ENCODE measurements at places on chromosomes 6 and 20.

GRCh38 chr6:42727627-42728026, 5.2 kb upstream of the PRPH2 start:
- DNase-seq = no peak

GRCh38 chr6:150866147-150866990, 867 bp downstream of the MTHFD1L start:
- DNase-seq = peak; percentile 80

- no peak for DNase-seq
These were observed 26.2 kb downstream of the PDRG1 start for GRCh38 chr20:31925631-31926030.

- DNase-seq = no peak
These were observed 23.0 kb downstream of the IL17F start for GRCh38 chr6:52221302-52221701.

DNA sequence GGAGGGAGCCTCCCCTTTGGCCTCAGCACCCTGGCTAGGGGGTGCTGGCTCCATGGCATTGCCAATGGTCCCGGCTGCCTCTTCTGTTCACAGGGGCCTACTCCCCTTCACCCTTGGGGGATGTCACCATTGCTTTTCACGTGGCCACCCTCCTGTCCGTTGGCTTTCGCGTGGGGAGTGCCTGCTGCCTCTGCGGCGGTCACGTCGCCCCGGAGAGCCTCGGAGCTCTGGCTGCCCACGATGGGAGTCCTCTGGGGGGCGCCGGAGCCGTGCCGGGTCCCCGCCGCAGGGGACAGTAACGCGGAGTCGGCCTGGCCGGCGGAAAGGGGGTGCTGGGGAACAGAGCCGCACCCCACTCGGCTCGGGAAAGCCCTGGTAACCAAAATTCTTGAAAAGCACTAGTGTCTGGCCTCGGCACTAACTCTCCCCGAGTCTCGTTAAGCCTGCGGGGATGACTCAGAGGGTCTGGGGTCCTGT, 661 bp upstream of the HEBP2 start:
- peak; percentile 40 for DNase-seq

DNA sequence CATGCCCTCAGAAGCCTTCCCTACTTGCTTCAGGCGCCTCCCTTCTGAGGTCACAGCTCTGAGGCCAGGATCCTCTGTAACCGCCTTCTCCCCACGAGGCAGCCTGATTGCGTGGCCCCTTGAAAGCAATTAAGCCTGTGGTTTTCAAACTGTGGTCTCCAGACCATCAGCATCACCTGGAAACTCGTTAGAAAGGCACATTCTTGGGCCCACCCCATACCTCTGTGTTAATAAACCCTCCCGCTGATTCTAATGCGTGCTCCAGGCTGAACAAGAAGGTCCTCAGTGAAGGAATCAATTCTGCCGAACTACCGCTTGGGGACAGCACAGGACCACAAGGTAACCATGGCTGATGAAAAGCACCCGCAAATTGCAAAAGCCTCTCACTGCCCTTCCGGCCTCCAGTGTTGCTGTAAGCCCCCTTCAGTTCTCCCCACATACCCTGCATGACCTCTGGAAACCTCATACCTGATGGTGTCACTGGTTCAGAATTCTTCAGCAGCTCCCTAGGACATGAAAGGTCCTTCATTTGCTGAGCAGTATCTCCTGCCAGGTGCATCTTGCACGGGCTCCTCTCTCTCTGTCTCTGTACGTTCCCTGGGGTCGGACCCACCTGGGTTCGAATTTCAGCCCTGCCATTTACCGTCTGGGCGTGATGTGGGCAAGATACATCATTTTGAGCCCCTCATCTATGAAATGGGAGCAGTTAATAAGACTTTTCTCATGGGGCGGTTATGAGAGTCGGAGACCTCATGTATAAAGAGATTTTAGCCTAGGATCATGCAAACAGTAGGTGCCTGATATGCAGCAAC, 93.3 kb upstream of the RNF24 start:
- DNase-seq = peak; percentile 80

- DNase-seq = no peak
These were observed 273.4 kb downstream of the KIF16B start for GRCh38 chr20:16299897-16300296.

- DNase-seq = no peak
These were observed 232.7 kb upstream of the SGK1 start for GRCh38 chr6:134550604-134551003.

- no peak for DNase-seq
These were observed 750.0 kb upstream of the CITED2 start for GRCh38 chr6:140124498-140124897.

- no peak for DNase-seq
These were observed 1.1 kb upstream of the TAF8 start for GRCh38 chr6:42049116-42049809.

DNA sequence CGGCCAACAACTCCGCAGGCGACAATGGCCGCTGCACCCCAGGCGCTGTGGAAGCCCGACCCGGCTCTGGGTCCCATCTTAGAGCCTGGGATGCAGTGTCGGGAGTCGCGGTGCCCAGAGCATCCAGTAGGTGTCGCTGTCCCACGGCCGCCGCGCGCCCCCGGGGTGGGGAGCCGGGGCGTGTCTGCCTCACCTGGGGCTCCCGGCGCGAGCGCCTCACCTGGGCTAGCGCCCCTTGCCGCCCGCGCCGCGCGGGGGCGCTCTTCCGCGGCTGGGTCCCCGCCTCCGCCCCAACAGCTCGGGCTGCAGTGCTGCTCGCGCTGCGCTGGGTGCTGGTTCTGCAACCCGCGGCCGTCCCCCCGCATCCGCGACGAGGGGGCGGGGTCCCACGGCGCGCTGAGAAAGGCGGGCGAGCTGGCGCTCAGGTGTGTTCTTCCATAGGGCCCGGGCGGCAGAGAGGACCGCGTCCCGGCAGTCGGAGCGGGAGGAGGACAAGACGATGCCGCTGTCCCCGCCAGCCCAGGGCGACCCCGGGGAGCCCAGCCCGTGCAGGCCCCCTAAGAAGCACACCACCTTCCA, at the start of gene CRYBG1:
CRYBG1 (plus strand) TSS at position 308 of the 579 bp plus-strand sequence; CDS start at position 500, 192 bp downstream.
- DNase-seq = peak; percentile 71

DNA sequence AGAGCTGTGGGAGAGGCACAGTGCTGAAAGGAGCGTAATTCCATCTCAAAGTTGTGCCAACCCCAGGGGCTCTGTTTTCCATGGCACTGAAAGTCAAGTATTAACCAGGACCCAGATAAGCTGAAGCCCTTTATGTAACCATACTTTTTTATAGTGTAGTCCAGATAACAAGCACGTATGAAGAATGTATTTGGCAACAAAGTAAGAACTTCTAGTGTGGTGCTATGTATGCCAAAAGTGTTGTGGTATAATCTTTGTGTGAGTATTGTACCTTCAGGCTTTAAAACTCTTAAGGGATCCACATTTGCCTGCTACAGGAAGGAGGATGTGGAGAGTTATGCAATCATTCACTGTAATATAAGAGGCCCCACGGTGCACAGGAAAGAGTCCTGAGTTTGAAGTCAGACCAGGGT, 129.4 kb downstream of the IBTK start:
- DNase-seq = no peak

DNA sequence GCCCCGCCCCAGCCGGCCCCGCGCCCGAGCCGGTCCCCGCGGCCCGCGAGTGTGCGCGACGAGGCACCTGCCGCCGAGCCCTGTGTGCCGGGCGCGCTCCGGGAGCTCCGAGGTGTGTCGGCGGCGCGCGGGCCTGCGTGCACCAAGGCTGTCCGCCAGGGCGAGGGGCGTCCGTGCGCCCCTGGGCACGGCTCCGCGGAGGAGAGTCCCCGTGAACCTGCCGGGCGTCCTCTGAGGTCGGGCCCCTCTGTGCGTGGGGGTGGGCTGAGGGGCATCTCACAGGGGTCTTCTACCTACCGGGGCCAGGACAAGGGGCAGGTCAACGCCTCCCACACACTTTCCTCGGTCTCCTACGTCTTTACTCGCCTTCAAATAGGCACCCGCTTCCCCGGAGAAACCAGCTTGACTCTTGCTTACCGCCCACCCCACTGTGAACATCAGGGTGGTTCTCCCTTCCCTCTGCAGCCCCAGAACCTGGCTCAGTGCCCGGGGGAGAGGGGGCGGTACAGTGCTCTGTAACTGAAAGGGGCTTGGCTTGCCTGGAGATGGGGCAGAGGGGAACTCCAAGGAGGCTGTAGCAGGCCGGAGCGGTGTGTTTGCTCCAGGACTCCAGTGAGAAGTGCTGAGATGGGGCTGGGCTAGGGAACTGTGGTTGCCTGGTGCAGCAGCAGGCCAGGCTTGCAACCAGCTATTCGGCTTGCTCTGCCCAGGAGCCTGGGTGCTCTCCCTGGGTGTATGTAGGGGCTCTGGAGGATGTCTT, at the start of gene SAMD10:
SAMD10 (minus strand) TSS at position 86 of the 760 bp plus-strand sequence. CDS start 175 bp downstream, outside the sequence.
- no peak for DNase-seq

DNA sequence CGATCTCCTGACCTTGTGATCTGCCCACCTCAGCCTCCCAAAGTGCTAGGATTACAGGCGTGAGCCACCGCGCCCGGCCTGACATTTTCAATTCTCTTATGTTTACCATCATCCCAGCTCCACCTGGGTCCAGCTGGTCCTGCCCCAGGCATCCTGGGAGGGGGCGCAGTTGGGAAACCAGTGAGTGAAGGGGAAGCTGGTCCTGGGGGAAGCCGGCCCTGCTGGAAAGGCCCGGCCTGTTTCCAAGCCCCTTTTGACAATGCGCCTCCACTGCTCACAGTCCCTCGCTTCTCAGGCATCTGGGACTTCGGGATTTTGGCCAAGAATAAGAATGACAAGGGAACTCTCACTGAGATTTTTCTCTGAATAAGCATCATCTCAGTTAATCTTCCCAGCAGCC, 14.2 kb downstream of the SLC13A3 start:
- no peak for DNase-seq

DNA sequence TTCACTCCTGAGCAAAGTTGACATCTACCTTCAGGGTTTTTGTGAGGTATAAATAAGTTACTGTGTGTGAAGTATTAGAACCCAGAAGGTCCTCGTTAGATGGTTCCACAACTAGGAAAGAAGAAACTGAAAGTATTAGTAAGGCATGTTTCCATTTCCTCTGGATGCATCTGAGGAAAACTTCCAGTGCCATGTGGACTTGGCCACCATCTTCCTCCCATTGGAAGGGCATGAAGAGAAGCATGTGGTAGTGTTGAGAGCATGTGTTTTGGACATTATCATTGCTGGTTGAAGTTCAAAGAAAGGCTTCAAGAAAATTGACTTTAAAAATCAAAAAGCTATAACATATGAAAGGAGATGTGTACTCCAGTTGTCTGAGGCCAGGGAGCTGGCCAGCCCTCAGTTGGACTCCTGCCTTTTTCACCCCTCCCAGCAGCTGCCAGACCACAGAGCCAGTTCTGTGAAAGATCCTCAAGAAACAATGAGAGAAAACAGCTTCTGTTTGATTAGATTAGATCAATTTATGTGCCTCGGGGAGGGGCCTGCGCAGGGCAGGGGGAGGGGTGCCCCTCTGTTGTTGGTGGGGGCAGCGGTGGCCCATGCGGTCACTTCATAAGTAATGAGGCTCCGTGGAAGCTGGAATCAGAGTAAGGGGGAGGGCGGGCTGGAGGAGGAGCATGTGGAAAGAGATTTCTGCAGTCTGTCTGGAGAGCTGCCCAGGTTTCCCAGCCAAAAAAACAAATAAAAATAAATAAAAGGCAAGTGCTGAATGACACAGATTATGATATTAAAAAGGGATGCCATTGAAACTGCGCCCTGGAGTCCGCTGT, 154.0 kb downstream of the JARID2 start:
- DNase-seq = peak; percentile 47

- peak; percentile 41 for DNase-seq
These were observed 1.1 kb upstream of the FOXQ1 start for GRCh38 chr6:1310628-1311399.

- no peak for DNase-seq
These were observed 158.0 kb upstream of the BMP5 start for GRCh38 chr6:56033401-56033800.

DNA sequence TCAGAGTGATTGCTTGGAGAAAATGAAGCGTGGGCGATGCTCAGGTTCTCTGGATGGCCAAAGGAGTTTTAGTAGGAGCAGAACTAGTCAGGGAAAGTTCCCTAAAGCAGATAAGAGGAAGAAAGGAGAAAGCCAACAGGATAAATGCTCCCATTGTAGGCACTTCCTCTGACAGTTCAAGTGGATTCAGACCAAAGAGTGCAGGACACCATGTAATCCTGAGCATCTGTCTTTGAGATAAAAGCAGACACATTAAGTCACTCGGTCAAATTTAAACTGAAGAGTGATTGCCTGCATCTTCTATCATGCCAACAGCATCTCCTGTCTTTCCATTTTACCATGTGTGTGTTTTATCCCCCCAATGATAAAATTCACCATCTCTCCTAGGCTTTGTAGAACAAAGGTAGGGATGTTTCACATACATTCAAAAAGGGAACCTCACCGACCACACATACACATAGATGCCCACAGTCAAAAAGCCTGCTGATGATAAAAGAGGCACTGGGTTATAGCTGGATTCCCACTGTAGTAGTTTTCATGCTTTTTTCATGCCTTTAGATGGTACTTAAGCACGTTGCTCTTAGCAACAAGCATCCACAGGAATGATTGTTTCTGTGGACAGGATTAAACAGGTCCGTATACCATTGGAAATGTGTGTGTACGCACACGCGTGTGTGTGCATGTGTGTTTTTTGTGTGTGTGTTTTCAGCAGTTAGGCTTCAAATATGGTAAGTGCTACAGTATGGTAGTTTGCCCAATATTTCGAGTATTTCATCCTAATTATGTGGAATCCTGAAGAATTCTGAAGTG, 7.0 kb downstream of the GRIK2 start:
- DNase-seq = no peak

DNA sequence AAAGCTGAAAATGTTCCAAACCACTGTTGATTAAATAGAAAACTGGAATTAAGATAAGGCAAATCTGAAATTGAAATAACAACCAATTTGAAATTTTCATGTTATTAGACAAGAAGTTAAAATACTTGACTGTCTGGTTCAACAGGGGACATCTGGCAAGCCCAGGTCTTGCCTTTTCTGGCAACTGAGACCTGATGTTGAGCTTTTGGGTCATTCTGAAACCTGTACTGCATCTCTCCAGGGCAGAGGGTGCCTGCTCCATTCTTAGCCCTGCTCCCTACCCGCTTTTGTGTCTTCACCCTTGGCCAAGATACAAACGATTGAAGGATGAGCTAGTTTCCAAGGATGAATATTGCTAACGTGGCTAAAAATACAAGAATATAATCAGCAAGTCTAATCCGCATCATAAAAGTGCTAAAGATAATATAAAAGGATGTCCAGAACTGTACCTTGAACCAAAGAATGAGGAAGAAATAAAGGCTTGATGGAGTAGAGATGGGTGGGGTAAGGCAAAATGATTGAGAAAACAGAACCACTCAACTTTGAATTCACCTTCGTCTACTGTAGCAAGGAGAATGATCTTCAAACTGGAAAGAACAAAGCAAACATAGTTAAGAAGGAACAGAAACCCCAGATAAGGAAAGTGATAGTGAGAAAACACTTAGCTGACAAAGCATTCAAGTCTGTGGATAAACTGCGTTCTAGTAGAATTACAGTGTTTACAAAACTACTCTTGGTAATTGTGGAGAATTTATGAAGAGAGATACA, 109.8 kb upstream of the MAN1A1 start:
- DNase-seq = no peak

Measured in frontal cortex (tissue), 4 donors.